AG04449 (cell line): ENCODE measurements at places on chromosomes 1 and 21.

DNA sequence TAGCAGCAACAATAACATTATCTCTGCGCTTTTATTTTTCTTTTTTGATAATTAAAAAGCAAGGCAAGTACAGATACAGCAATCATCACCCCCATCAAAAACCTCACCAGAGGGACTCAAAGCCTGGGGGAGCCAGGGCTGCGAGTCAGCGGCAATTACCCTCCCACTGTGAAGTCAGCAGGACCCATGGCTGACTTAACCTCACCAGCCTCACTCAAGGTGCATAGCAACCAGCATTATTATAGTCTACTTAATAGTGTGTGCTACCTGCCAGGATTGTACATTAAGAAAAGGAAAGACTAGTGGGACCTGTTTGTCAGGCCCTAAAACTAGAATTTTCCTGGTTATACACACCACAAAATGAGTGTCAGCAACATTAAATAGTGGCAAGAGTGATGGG, 28.9 kb upstream of the SERBP1 start:
- DNase-seq = no peak

DNA sequence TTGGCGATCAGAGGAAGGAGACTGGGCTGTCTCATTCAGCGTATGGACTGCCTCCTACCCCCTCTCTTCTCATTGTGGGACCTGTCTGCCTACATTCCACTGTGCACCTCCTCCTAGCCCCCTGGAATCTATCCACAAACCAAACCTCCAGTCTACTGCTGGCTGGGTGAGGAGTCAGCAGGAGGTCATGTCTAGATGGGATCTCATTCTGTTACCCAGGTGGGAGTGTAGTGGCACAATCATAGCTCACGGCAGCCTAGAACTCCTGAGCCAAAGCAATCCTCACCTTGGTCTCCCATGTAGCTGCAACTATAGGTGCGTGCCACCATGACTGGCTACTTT, 18.0 kb upstream of the TTC22 start:
- no peak for DNase-seq

DNA sequence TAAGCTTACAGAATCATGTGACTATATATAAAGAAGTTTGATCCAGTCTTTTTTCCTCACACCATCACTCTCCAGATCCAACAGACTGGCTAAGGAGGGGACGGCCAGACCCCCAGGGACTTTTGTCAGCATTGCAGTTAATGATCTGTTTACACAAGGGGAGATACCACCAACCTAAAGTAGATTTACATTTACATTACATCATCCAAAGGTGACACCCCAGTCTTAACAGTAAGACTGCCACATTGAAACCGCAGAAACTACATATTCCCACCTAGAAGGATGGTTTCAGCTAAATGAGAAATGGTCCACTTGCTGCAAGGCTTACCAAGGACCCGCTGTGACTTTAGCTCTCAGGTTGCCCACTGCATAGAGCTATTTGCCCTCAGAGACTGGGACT, 3.4 kb downstream of the RCAN1 start:
- DNase-seq = no peak

DNA sequence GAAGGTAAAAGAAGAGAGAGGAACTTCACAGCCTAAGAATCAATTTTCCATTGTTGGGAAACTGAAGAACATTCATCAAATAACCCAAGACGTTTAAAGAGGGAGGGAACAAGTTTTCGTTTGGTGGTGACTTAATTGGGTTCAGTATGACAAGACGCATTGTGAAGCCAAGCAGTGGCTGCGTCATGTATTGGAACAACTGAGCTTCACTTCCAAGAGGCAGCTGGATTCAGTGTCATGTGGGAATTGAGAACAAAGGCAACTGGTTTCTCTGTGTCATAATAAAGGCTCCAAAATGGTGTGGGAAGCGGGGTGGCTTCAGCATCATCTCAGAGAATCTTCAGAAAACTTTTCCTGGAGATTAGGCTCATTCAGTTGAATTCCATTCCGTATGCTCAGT, 29.8 kb upstream of the RC3H1 start:
- DNase-seq = no peak

- DNase-seq = no peak
These were observed 3.5 kb downstream of the SAMSN1 start for GRCh38 chr21:14542638-14543037.

GRCh38 chr1:165365341-165365740, 8.8 kb upstream of the LMX1A start:
- no peak for DNase-seq

DNA sequence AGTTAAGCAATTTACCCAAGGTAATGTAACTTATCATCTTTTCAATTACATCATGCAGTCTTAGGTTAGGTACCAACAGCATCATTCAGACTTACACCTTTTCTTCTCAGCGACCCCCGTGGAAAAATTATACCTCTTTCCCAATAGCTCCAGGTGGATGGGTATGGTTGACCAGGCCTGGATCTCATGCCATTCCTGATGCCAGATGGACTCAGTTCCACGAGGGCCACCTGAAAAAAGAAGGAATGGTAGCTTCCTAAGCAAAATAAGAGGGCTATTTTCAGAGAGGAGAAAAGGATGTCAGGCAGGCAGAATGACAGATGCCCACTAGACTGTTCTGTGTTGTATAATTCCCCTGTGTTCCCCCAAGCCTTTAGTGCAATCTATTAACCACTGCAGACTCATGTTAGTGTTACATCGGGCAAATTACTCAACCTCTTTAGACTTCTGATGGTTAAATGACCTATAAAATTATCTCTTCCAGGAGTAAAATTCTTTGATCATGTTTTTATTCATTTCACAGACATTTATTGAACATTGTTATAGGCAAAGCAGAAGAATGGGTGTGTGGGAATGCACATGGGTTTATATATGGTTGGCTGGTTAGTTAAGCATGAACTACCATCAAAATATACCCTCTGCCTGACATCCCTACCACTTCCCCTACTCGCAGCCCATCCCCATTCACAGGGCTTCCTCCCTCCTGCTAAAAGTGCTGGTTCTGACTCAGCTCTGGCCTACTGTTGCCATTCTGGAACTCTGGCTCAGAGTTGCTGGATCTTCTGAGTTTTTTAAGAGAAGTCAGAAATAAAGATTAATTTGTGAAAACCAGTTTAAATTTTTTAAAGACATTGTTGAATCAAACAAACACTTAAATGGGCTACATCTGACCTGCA, 10.6 kb upstream of the MYSM1 start:
- no peak for DNase-seq

DNA sequence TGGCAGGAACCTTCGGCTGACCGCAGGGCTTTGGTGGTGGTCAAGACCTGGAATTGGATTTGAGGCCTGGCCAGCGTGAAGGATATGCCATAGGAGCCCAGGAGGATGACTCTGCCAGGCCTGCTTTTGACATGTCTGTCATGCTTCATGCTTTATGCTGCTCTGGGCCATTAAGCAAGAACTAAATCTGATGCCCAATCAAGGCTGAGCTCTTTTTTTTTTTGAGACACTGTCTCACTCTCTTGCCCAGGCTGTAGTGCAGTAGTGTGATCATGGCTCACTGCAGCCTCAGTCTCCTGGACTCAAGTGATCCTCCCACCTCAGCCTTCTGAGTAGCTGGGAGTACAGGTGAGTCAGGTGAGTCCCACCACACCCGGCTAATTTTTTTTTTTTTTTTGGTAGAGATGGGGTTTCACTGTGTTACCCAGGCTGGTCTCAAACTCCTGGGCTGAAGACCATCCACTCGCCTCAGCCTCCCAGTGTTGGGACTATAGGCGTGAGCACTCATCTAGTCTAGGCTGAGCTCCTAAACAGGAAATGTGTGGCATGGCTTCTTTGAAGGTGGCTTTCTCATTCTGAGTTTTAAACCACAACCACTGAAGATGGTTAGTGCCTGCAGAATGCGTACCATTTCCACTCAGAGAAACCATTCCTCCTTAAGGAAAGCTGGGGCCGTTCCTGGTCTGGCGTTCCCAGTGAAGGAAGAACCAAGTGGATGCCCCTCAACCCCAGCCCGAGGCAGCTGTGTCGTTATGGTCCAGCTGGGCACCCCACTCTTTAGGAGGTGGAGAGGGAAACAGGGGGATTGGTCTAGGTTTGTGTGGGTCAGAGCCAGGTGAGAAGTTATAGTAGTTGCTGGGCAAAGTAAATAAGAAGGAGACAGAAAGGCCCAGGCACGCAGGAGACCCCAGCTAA, 34.2 kb upstream of the ATP5PO start:
- DNase-seq = no peak

- DNase-seq = no peak
These were observed 6.6 kb upstream of the MMP23B start for GRCh38 chr1:1625404-1625775.

- no peak for DNase-seq
These were observed 690.7 kb downstream of the RWDD3 start for GRCh38 chr1:95924684-95925083.

DNA sequence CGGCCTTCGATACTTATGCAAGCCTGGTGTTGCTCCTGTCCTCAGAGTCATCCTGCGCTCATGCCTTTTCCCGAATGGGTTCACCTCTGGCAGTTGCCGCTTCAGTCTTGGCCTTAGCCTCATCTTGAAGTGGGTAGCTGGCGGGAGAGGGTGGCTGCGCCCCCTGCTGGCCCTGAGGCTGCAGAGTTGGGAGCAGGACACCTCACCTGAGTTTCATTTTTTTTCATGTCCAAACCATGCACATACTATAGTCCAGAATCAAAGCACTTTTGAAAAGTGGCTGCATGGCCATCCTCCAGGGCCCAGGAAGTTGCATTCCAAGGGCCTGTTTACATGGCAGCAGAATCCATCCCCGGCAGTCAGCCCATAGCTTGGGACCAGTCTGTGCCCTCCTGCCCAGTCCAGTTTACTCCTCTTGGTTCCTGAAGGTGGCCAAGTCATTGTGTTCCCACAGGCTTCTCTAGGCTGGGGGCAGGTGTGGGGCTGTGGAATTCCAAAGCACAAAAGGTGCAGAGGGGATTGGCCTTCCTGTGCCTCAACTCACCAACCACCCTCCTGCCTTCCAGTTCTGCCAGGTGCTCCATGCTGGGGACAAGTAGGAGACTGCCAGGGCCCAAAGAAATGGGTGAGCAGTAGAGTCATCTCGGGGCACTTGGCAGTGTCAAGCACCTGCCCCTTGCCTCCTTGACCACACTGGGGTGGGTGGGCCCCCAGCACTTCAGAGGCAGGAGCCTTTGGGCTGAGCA, 44.0 kb downstream of the YARS1 start:
- no peak for DNase-seq

DNA sequence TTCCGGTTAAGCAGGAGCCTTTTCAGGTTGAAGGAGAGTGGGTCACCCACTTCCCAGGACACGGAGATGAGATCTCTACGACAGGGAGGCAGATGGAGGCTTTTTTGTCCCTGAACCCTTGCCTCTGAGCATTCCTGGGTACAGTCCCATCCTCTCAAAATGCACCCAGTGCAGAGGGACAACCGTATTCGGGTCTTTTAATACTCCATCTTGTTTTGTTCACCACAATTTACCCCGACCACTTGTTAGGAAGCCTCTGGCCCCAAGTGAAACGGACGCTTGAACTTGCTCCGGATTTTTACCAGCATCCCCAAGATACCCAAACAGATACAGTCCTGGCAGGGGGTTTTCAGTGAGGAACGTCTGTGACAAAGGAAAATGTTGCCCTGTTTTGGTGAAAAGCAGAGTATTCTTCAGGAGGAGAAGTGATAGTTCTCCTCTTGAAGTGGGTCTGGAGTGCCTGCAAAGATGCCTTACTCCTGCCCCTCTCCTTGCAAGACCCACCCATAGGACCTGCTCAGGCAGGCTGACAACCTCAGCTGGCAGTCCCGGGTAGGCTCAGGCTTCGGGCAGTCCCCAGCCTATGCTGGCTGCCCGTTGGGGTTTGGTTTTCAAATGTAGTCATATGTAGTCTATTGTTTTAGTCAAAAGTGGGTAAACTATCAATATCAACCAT, 669 bp upstream of the ARL8A start:
- no peak for DNase-seq

DNA sequence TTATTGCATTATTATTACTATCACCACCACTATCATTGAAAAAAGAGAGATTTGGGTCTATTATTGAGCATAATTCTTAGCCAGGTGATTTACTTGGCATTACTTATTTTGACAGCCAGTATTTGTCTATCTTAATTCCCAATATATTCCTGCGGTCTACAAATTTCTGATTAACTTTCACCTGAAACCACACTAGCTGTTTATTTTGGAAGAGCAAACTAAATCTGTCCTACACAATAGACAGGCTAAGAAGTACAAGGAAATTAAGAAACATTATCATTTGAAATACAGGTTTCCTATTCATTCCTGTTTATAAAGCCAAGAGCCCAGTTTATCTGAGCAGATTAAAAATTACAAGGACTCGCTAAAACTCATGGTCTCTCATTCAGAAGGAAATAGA, 6.9 kb upstream of the LYST start:
- DNase-seq = no peak

GRCh38 chr1:103525114-103525606, 339 bp upstream of the RNPC3 start:
- no peak for DNase-seq

GRCh38 chr1:67700220-67700619, 15.2 kb downstream of the GADD45A start:
- DNase-seq = no peak

GRCh38 chr1:63831409-63831808, 57.6 kb downstream of the ROR1 start:
- DNase-seq = no peak

GRCh38 chr1:5522531-5523145, 469.6 kb downstream of the NPHP4 start:
- DNase-seq = no peak

DNA sequence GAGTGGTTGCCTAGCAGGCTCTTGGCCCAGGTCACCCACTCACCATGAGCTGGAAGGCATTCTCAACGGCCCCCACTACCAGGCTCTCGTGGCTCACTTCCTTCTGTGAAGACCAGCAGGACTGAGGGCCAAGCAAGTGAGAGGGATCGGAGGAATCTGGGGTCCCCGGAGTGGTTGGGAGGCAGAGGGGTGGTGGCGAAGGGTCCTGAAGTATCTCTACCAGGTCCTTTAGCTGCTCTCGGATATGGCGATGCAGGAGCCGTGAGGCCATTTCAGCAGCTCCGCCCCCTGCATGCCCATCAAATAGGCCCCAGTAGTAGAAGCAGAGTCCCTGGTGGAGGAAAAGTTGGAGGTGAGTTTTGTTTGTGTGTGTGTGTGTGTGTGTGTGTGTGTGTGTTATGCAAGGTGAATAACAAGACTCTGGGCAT, 2.4 kb downstream of the PPM1J start:
- DNase-seq = no peak

DNA sequence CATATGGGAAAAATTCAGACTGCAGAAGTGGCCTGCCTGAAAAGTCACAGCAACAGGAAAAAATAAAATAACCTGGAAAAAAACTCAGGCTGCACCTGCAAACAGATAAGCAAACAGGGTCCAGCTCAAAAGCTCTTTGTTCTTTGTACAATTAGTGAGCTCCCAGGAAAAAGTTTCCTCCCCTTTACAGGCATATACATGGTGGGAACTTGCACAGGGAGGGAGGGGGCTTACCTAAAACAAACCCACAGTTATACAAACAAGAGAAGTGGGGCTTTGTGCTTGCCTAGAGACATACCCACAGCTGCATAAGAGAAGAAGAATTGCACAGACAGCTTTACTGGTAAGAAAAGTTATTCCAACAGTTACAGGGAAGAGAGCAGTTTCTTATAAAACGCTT, 31.7 kb upstream of the COG2 start:
- DNase-seq = no peak

DNA sequence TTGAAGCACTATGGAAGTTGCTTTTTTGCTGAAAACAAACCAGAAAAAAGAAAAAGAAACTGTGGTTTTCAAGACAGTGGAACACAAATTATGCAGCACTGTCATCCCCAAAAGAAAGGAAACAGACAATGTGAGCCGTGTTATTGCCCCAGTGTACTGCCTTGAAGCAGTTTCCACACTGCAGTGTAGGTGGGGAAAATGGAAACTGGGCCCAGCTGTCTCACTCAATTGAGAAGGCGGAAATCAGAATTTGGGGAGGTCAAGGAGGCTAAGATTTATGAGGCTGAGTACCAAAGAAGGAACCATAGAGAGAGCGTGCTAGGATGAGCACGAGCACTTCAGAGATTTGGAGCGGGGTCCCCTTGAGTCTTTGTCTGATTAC, 55.5 kb downstream of the MPZL1 start:
- no peak for DNase-seq
